ENCODE measurements at places on chromosomes 6 and 20.

DNA sequence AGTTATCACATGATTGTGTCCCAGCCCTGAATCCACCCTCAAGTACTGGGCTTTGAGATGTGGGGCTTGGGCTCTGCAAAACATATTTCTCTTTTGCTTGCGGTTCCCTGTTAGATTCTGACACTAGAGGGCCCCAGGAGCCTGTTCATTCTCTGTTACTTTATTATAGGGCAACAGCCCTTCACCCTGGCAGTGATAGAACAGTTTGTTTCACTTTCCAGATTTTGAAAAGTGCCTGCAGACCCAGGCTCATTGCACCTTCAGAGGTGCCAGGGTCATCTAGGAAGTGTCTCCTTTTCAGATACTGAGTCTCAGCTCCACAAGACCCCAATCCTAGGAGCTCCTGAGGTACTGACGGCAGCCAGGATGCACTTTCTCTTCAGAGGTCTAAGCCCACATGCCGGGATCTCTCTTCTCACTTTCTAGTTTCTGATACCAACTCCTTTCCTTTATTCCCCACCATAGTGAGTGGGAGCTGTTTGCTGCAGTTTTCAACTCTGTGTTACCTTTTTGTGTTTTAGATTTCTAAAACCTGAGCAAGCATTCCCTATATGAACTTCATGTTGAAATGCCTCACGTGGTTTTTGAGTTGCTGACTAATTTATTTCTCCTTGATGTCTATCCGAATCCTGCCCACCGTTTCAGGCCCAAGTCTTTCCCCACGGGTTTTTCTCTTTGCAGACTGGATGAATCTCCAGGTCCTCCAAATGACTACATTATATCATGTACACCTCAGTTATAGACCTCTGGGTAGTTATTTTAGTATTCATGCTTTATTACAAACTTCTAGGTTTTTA lies 10.9 kb downstream of the ABT1 start:
- DNase-seq, result peak; percentile 62

- DNase-seq, result no peak
These were observed 11.6 kb downstream of the AKIRIN2 start for GRCh38 chr6:87690441-87690840.

DNA sequence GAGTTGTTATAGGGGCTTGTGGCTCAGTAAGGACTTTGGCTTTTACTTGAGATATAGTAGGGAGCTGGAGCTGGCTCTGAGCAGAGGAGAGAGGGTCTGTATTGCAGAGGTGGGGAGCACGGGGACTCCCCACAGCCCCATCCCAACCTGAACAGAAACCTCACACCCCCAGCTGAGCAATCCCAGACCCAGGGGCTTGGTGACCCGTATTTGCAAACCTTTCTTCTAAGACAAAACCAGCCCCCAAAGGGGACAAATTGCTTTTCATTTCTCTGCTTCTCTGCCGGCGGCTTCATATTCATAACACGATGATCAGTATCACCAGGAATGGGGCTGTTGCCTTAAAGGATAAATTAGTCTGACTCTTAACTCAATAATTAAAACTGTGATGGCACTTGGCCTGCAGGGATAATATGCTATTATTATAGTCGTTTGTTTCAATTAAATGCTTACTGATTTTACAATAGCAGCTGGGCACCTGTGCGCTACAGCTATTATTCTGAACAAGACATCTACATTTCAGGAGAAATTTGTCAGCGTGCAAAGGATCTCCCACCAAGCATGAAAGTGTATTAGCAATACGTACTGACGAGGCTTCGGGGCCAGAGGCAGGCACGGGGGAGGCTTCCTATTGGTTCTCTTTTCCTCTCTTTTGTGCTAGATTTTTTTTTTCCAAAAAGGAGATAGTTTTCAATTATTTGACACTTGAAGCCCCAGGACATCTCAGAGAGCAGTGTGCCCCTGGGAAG lies 118.1 kb downstream of the TOX2 start:
- DNase-seq, result no peak

DNA sequence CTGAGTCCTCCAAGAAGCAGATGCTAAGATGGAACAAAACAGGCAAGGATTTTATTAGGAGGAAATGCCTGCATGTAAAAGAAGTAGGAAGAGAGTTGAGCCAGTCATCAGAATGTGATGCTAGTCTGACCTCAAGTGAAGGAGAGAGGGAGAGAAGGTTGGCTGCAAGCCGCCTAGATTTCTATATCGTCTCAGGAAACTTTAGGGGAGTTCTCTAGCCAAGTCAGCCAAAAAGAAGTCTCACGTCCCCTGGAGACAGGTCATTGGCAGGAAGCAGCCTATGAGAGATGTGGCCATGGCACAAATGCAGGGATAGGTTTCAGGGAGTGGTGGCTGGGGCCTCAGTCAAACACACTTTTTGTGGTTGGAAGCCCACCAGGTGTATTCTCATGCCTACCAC lies 378.0 kb downstream of the CD109 start:
- DNase-seq, result no peak

DNA sequence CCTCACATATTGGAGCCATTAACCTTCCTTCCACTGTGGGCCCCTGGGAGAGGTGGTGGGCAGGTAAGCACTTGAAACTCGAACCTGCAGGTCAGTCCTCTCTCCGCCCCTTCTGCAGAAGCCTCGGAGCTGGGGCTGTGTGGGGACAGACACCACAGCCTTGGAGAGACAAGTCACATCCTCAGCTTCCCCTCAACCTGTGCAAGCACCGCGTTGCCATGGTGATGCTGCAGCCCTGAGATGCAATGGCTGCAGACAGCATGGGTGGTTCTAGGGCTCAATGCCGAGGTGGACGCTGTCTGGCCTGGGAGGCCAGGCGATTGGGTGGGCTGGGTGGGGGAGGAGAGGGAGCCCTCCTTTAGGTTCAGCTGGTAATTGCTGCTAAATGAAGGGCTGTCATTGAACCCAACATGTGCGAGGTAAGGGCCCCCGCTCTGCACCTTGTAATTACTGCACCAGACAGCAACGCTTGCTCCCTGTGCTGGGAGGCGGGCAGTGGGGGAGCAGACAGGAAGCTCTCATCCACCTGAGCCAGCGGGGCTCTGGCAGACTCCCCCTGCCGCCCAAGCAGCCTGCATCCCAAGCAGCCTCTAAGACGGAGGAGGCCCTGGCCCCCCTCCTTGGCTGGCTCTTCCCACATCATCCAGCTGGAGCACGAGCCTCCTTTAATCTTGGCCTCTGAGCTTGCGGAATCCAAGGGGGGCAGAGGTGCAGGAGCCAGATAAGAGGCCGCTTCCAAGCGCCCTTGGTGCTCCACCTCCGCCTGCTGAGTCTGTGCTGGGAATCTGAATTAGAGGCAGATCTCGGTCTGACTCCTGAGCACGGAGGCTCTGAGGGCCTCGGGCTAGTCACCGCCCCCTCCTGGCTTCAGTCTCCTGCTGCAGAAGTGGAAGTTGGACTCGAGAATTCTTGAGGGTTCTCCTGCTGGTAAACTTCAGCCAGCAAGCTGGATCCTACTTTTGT lies 39.8 kb upstream of the CDH22 start:
- no peak for DNase-seq

DNA sequence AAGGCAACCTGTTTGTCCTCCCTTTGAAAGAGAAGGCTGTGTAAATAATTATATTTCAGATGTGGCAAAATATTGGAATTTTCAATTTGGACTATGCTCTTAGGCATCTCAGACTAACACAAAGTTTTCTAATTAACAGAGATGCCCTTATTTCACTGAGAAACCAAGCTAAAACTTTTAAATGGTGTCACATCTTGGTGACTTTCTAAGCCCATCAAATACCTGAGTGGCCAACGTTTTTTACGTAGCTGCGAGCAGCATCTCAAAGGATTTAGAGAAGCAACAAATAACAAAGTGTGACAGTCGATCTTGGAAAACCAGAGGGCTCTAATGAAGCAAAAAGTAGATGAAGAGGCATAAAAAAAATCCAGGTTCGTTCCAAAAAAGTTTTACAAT lies 3.4 kb upstream of the HEY2 start:
- DNase-seq, result no peak

DNA sequence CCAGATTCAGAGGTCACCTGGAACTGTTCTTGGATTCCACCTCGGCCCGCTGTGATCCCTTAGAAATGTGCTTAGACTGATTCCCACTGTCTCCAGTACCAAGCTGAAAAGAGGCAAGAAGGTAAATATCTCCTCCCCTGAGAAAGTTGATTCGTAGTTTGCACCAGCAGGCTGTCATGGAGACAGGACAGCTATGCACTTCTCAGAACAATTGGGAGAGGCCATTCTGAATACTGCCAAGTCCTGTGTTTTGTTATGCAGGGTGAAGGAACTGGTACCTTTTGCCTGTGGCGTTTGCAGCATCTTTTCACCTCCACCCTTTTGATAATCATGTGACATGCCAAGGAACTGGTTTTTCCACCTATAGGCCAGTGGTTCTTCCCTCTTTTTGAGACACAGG lies 58.2 kb upstream of the RNGTT start:
- no peak for DNase-seq

DNA sequence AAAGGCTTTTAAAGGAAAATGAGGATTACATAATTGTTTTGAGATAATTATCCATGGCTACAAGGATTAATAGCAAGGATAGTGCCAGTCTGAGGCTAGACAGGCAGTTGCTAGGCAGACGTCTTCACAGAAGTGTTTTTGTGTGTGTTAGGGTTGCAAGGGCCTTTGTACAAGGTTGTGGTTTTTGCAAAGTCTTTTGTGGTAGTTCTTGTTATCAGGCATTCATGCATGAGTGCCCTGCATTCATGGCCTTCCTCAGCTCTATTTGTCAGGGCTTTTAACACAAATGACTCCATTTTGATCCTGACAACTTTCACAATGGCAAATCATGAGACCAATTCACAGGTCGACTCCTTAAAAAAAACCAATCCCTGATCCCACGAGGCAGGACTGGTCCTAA lies 68.1 kb upstream of the TXNDC5 start:
- DNase-seq, result no peak

- no peak for DNase-seq
These were observed 18.9 kb upstream of the ROS1 start for GRCh38 chr6:117444600-117444999.

Data from stimulated activated CD4-positive, alpha-beta T cell treated with anti-CD3 and anti-CD28 coated beads, Interleukin-2, amount 100 ng/mL, for 24 hours (primary cell).